Activated CD4-positive, alpha-beta T cell treated with anti-CD3 and anti-CD28 coated beads, Interleukin-10, Interleukin-2, amounts not matched to agents 100 ng/mL and 50 ng/mL, durations not matched to agents 16 hours and 8 hours (primary cell): ENCODE measurements at places on chromosomes 2 and 18.

DNA sequence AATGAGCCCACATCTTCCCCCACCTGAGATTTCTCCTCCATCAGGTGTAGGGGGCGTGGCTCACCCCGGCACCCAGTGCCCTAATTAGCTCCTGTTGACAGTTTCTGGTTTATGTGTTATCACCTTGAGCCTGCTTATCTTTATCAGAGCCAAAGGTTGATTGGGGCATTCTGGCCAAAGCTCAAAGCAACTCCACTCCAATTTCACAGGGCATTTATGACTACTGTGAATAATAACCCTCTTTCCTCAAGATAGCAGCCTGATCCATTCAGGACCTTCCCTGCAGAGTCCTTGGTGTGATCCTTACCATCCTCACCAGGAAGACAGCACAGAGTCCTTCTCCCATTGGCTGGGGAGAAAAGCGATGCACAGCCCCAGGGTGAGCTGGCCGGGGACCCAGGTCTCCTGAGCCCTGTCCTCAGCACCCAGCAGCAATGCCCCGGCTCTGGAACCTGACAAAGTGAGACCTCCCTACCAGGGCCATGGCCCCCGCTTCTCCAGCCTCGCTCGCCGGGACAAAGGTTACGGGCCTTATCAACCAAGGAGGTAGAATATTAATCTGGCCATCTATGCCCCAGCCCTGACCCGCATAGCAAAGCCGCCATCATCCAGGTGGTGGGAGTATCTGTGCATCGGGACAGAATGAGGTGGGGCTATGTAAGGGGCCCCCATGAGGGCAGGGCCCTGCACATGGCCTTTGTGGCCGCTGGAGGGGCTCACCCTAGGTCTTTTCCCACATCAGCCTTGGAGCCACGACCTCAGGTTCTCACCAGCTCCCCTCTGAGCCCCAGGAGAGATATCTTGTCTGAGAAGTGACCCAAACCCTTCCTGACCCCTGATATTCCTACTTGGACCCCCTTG lies 64.5 kb downstream of the ZFP36L2 start:
- no peak for DNase-seq

GRCh38 chr2:133641942-133642725 lies 73.9 kb upstream of the NCKAP5 start:
- DNase-seq: no peak

DNA sequence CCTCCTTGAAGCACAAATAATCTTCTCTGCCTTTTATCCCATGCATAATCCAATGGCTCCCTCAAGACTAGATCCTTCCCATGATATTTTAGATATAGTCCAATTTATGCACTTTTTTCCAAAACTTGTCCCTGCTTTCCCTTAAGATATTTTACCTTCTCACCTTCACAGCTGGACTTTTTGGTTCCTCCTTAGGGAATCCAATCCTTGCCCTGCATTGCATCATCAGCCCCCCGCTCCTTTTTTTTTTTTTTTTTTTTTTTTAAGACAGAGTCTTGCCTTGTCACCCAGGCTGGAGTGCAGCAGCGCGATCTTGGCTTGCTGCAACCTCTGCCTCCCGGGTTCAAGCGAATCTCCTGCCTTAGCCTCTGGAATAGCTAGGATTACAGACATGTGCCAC lies 250.6 kb downstream of the DOK6 start:
- DNase-seq: no peak

DNA sequence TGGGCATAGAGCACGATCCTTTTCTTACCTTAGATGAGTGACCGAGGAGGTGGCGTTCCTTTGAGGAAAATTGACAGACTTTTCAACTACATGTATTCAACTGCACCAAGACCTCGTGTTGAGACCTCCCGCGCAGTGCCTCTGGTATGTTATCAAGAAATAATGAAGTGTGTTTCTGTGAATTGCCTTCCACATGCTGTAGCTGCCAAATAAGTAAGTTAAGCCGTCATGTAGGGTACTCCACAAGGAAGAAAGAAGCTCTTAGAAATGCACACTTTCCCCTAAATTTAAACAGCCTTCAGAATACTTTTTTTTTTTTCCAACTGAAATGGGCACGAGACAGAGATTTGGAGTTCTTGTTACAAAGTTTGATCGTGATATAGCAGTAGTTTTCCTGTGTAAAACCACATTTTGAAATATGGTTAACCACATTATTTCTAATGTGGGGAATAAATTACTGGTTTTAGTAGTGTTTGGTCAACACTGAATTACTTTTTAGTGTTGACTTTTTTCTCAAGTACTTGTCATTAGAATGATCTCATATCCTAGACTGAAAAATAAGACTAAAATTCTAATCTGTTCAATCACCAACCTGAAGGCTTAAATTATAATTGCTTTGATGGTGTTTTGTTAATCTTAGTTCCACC lies 30.5 kb downstream of the PDK1 start:
- DNase-seq: peak; percentile 66

GRCh38 chr2:160377204-160377995 lies 116.2 kb downstream of the RBMS1 start:
- DNase-seq: peak; percentile 19

DNA sequence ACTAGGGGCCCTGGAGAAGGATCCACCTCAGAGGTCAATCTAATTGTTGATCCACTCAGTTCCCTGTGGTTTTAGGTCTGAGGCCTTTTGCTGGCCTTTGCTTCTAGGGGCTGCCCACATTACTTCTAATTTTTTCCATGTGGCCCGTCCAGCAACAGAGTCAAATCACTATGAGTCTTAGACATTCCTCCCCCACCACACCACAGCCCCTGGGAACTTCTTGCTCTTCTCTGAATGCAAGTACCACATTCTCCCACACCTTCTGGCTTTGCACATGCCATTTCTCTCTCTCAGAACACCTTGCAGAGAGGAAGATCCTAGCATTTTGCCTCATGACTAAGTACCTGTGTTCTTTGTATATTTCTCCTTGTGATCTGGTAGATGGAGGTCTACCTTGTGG lies 286.9 kb downstream of the SETBP1 start:
- DNase-seq: no peak

DNA sequence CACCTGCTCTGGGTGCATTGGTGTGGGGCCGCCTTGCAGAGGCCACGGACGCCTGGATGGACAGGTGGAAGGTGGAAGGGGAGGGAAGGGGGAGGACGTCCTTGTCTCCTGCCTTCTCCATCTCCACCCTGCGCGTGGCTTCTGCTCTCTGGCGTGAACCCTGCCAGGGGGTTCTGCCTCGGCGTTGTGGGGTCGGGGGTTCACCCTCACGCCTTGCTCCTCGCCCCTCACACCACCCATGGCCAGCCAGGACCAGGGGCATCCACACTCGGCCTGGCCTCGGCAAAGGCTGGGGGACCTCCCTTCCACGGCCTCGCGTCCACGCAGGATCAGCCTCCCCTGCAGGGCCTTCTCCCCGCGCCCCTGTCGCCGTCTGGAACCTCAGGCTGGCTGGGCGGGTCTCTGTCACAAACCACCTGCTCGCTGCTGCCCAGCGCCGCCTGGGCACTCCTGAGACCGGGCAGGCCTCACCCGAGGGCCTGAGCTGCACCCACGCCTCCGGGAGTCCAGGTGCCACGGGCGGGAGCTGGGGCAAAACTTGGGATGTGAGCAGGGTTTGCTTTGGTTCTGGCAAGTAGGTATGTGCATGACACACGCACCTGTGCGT lies 655.9 kb downstream of the GALR1 start:
- no peak for DNase-seq

DNA sequence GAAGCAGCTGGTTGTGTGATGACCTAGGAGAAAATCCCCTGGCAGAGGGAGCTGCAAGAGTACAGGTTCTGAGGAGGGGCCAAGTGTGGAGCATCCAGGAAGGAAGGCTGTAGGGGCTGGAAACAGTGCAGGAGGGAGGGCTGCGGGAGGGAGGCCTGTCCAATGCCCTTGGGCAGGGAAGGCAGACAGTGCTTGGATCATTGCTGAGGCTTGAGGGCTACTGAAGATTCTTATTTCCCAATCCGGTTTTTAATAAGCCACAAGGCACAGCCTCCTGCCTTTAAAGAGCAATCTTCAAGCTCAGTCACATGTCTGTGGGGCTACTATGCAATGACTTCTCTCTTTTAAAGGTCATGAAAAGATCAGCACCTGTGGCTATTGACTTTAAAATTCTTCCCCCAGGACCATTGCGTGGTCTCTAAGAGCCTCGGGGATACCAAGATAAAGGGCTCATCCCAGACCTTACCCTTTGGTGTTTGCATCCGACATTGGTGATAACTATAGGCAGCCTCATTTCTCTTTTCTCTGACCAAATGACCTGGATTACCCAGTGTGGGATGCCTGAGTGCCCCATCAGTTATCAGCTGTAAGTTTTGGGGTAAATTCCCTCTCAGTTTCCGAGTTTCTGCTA lies 149.6 kb downstream of the DOCK10 start:
- DNase-seq: no peak

DNA sequence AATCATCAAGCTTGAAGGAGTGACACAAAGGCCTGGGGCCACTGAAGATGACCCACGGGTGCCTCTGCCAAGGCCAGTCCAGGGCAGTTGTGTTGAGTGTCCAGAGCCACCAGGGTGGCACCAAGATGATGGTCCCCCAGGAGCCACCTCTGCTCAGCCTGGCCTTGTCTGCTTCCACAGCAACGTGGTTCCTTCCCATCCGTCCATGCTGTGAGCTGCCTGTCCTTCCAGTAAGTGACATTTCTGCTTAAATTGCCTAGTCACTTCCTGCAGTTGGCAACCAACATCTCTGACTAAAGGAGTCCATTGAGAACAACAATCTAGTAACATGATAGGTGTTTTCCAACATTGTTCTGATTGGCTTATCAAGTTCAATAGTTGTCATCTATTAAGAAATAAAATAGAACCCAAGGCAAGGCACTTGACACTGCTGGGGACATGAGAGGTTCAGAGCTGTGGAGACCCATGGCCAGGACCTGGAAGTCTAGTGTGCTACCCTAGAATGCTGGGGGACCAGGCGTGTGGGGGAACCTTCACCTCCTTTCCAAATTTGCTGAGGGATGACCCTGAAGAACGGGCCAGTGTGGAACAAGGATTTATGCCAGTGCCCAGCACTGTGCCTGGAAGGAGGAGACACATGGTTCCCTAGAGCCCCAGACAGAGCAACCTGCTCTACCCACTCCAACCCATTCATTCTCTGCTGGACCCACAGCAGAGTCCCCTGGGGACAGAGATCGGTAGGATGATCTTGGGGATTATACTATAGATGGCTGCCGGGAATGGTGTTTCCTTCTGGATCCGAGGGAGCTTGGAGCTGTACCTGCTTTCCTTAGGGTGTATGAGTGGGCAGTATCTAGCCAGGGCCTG lies 98.9 kb upstream of the EPC2 start:
- DNase-seq: peak; percentile 57

DNA sequence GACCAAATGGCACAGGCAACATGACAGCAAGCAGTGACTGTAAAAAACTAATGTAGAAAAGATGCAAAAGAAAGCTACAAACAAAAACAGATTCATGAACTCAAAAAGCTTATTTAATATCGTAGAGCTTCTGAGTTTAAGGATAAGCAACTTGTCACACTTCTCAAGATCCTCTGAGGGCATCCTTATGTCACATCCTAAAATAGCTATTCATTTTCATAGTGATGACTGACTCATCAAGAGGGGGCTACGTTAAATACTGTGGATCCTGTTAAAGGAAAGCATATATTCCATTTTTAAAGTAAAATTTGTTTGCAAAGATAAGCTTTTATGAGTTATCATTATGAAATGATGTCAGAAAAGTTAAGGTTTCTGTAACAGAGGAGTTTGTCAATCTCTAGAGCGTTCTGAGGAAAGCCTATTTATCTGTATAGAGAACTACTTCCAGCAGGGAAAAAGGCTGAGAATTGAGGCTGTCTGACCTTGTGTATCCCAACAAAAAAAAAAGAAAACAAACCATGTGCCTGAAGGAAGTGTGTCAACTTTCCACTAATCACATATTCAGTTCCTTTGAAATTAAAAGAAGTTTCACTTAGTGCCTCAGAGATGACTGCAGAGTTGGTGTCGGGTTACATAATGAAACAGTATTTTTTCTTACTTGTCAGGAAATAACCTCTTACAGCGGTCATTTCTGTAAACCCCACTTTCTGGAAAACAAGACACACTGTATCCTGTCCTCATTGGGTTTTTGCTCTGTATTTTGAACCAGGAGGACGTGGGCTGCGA lies 115.5 kb downstream of the ESCO1 start:
- DNase-seq: no peak

GRCh38 chr2:53512071-53512826 lies 255.4 kb upstream of the CHAC2 start:
- no peak for DNase-seq

GRCh38 chr2:118837067-118837466 lies 10.4 kb downstream of the EN1 start:
- no peak for DNase-seq

GRCh38 chr2:28652217-28652616 lies 99.4 kb upstream of the PPP1CB start:
- no peak for DNase-seq

DNA sequence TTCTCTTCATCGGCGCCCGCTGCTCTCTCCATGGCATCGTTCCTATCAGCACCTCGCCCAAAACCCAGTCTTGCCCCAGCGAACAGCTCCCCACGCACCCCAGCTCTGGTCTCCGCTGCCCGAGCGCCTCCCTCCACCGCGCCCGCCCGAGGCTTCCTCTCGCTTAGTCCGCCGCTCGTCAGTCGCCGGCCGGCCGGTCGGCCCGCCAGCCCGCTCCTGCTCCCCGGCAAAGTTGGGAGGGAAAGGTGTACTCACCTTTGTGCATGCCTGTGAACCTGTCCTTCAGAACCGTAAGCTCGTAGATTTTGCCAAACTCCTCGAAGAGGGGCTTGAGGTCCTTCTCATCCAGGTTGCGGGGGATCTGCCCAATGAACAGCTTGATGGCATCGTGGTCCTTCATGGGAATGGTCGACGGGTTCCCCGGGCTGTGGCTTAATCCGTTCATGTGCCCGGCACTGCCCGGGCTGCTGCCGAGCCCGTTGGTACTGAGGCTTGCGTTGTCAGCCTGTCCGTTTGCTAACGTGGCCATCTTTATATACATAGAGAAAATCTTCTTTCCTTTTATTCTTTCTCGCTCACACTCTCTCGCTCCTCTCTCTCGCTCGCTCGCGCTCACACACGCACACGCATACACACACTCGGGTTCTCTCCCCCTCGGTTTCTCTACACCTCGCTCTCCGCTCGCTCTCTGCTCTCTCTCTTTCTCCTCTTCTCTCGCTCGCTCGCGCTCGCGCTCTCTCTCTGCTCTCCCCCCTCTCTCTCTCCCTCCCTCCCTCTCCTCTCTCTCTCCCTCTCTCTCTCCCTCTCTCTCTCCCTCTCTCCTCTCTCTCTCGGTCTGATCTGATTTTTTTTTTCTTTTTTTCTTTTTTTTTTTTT lies at the start of gene CELF4:
Gene CELF4, minus strand, starts transcription at position 698 of the 876 bp plus-strand sequence.
- DNase-seq: no peak

GRCh38 chr2:164722616-164723338 lies 101.5 kb upstream of the GRB14 start:
- no peak for DNase-seq

- DNase-seq: no peak
Observed at GRCh38 chr2:28398101-28398834, 5.6 kb downstream of the FOSL2 start.
